ENCODE measurements at places on chromosomes 5 and 9.

DNA sequence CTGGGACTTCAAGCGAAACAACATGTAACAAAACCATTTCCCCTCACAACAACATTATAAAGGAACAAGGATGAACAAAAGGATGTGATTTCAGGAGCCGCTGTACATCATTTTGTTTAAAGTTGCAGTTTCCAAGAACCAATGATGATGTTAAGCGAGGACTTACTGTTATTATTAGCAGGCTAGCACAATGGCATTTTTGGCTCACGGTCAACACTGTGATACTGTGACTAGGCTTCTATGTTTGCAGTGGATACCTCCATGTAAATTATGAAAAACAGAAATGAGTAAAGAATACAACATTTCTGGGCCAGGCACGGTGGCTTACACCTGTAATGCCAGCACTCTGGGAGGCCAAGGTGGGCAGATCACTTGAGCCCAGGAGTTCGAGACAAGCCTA lies 113.0 kb downstream of the AUH start:
- DNase-seq = no peak

- no peak for DNase-seq
These were observed 610.9 kb downstream of the CHSY3 start for GRCh38 chr5:130514984-130515690.

DNA sequence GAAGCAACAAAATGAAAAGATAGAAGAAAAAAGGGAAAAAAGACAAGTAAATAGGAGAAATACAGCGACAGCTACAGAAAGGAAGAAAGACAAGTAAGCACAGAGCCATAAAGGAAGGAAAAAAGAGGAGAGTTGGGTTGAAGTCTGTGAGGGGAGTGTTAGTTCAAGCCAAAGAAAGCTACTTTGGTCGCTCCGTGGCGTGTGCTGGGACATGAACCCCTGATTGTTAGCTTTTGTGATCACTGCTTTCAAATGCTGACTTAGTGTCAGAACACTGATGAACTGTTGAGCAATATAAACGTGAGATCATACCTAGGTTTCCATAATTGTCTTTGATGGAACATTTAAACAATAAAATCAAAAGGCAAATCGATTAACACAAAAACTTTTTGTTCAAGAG lies 370.1 kb downstream of the TMEM161B start:
- DNase-seq = no peak

- no peak for DNase-seq
These were observed 4.4 kb downstream of the LHFPL2 start for GRCh38 chr5:78644129-78644528.

DNA sequence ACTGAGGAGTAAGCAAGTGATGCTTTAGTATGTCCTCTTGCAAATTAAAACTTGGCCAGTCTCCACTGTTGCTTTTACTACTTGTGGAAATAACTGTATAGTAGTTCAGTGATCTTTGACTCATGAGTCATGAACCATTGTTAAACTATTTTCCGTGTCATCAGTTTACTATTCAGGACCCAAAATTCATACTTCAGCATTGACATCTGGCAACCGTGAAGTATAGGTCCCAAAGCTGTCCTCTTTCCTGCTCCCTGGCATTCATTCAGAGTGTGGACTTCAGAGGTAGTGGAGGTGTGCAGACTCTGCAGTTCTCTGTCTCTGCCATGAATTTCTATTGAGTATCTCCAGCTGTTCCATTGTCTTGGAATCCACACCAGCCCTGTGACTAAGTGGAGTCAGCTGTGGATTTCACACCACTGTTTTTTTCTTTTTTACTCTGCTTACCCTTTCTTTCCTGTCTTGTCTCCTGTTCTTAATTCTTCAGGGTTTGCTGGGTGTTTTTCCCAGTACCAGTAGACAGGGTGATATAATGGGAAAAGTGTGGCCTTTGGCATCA lies 7.5 kb downstream of the TDRD7 start:
- DNase-seq = no peak

DNA sequence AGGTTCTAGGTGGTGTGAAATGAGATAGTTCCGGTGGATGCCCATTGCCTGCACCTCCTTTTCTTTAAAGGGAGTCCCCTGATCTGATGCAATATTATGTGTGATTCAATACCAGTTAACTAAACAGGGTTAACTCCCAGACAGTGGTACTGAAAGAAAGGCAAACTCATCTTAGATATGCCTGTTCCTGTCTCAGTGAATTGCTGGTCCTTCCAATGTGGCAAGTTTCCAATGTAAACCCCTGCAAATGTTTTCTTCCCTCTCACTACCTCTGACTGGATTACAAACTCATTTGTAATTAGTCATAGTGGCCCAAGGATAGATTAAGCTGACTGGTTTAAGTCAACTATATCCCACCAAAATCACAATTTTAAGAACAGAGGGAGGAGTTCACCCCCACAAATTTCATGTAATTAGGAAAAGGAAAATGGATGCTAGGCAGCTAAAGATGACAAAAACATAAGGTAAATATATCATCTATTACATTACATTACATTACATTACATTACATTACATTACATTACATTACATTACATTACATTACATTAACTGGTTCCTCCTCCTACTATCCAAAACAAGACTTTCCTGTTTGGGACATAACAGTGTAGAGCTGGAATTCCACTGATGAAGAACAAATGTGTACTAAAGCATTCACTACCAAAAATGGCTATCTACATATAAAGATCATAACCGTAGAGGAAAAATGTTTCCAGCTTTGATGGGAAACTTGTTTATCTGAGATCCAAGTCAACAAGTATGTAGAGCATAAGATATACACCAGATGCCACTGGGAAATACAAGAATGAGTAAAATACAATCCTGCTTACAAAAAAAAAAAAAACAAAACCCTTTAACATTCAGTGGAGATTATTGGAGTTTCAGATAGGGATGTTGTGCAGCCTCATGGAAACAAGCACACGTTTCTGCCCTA lies 121.5 kb upstream of the SNX2 start:
- DNase-seq = no peak

- no peak for DNase-seq
These were observed 283.2 kb downstream of the ANXA1 start for GRCh38 chr9:73434826-73435225.

GRCh38 chr9:128078504-128079434 lies 10.7 kb downstream of the SLC25A25 start:
- DNase-seq = no peak

DNA sequence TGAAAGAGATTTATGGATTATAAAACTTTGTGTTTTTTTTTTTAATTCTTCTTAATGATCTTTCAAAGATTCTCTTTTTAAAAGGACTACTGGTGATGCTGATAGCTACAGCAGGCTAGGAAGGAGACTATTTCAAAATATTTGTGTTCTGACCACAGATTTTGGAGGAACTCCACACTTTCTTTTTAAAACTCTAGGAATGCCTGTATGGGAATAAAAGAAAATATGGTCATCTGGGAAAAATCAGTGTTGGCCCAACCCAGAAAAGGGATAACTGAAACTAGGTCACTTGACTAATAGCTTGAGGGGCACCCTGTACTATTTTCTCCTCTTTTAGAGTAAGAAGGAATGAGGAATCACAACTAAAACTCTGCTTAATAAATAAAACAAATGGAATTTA lies 97.6 kb upstream of the ADAMTS19 start:
- no peak for DNase-seq

- DNase-seq = no peak
These were observed 51.7 kb downstream of the S1PR3 start for GRCh38 chr9:89042984-89043383.

- DNase-seq = no peak
These were observed 38.2 kb downstream of the PAPPA start for GRCh38 chr9:116191576-116192415.

DNA sequence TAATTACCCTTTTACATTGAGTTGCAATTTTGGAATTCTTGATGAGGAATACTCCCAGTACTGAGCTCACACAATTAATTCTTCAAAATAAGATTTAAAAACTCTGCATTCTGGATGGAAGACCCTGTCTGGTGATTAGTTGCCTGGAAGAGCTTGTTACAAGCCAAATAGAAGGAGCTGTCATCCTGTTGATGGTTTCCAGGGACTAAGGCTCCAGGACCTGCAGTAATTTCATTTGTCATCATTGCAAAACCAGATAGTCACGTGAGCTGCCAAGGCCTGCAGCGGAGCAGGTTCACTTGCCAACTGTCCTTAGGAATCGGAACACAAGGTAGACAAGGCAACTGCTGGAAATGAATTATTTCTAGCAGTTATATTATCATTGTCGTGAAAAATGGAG lies 597.7 kb downstream of the CCDC171 start:
- DNase-seq = no peak

DNA sequence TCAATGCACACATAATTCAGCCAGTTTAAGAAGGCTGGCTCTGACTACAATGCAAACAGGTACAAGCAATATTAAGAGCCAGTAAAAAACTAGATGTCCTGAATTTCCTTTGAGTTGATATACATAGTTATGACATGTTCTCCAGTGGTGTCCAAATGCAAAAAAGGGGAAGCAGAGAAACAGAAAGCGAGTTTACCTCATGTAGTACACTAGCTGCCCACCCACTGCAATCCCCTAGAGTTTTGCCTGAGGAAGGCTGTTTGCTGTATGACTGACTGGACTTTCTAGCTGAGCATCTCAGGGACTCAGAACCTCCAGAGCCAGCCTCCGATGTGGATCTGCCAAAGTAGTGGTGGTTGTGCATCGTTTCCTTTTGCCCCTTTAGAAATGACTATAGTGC lies 44.8 kb upstream of the SLC1A3 start:
- DNase-seq = no peak

DNA sequence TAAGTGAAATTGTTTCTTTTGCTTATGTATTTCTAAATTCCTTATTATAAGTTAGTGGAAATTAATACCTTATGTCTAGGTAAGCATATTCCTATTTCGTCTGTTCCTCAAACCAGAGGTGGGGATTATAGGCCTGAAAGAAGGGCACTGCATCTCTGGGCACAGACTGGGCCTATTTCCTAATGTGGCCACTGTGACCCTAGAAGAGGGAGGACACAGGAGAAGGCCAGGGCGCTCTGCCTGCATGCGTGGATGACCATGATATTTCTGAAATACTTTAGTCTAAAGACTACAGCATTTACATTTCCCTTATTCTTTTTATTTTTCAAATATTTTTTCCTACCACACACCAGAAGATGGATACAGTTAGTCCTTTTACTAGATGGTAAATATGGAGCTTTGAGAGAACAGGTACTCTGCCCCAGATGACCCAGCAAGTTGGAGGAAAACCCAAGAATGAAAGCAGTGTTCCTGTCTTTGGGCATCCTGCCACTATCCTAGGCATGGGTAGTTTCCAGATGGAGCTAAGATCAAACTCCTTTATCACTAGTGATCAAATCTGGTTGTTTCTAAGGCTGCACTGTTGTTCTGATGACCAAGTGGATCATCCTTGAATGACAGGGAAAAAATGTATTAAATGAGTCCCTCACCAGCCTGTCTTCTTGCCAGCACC lies 27.8 kb downstream of the RUSC2 start:
- DNase-seq = no peak

DNA sequence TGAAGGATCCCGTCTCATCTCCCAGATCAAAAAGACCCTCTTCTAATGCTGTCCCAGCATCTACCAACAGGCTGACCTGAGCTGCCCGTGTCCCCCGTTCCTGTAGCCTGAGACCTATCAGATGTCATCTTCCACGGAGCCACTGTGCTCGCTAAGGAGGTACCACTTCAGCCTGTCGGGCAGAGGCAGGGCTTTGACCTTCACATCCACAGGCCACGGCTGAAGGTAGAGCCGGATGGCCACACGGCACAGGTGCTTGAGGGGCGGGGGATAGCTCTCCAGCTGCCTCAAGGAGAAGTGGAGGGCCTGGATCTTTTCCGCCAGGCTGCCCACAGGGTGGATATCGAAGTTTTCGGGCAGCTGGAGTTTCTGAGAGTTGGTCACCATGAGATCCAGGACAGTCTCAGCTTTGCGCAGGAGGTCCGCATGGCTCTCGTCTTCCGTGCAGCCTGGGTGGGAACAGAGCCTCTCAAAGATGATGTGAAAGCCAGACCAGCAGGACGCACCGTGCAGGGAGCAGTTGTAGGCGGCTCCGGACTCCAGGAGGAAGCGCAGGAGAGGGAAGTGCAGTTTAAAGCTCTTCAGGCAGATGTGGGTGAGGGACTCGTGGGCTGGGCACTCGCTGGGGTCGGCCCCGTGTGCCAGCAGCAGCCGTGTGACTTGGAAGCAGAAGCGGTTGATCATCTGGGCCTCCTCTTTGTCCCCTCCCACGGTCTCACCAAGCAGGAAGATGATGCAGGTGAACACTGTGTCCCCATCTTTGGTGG lies 4.1 kb downstream of the ASB6 start:
- no peak for DNase-seq

- DNase-seq = no peak
These were observed 10.9 kb downstream of the EXOC3 start for GRCh38 chr5:453725-454481.

GRCh38 chr5:172768573-172769341 lies 2.2 kb downstream of the DUSP1 start:
- no peak for DNase-seq

DNA sequence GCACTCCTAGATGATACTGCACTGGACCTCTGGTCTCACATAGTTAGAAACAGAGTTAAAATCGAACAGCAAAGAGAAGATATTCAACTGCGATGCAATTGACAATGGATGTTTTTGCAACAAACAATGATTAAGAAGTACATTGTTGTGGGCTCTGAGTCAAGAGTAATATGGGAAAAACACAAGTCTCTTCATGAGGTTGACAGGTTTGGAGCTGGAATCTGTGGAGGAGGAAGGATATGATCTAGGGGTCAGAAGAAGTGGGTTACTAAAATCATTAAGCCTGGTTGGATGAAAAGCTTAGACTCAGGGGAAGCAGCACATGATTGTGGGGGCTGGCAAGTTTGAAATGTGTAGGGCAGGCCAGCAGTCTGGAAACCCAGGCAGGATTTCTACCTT lies 53.1 kb downstream of the PDCD1LG2 start:
- no peak for DNase-seq

GRCh38 chr9:114856942-114857315 lies 51.1 kb upstream of the TNFSF15 start:
- no peak for DNase-seq

DNA sequence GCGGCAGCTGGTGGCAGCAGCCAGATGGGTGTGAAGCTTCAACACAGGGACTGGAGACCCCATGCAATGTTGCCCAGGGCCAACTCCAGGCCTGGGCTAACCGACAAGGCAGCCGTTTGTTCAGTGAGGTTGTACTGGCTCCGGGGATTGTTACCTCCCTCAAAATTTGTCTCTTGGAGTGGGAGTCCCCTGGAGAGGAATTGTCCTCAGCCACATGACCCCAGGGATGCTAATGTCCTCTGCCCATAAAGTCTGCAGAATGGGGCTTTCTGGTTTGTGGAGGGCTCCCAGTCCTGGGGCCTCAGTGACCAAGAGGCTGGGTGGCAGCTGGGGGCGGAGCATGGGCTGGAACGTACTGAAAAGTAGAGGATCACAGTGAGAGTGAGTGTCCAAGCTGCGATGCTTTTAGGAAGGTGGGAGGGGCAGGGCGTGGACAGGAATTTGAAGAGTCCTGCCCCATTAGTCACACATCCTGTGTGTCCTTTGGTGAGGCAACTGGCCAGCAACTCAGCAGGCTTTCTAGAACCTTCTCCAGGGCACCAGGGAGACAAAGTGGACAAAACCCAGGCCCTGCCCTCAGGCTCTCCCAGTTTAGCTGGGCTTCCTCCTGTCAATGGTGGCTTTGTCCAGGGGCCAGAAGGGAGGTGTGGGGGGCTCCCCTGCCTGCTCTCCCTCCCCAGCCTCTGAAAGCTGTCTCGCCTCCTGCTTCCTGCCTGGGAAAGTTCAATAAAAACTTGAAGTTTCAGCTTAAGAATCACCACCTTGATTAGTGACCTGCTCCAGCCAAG lies 114.0 kb downstream of the NSG2 start:
- no peak for DNase-seq

GRCh38 chr5:138011991-138012390 lies 20.9 kb downstream of the FAM13B start:
- no peak for DNase-seq
